T-helper 17 cell (primary cell): ENCODE measurements at places on chromosomes 5 and 9. TPM values are rescaled to one million over a fixed set of nuclear protein-coding genes. Genes with fewer than 3 reads are reported as not detected.

Gene CORO2A
- 16.6 TPM for total RNA-seq

Gene MEF2C
- 10.9 TPM for total RNA-seq

Gene F2RL2
- not detected for total RNA-seq

Gene MPDZ
- total RNA-seq: 0.13 TPM

Gene THOC3
- 120 TPM for total RNA-seq

Gene STING1
- total RNA-seq: 151 TPM

Gene RANBP17
- not detected for total RNA-seq

Gene SPINK13
- not detected for total RNA-seq

Gene GPR150
- 1.8 TPM for total RNA-seq

Gene NR2F1
- total RNA-seq: not detected

Gene TAF1L
- total RNA-seq: not detected

Gene LAMC3
- total RNA-seq: 0.47 TPM

Gene CTNNA1
- 20.9 TPM for total RNA-seq

Gene CLIC3
- total RNA-seq: 1.9 TPM

Gene SLC2A6
- 3.4 TPM for total RNA-seq

Gene CKMT2
- not detected for total RNA-seq

Gene SNCAIP
- not detected for total RNA-seq

Gene OR1Q1
- total RNA-seq: 0.40 TPM

Gene ORM1
- total RNA-seq: not detected

Gene HMCN2
- total RNA-seq: not detected

Gene PRSS3
- total RNA-seq: not detected

Gene PRELID2
- 3.0 TPM for total RNA-seq

Gene IL9
- not detected for total RNA-seq

Gene CAMSAP1
- total RNA-seq: 39.3 TPM

Gene RBM22
- total RNA-seq: 96.0 TPM

Gene CDH6
- 0.21 TPM for total RNA-seq

Gene PCSK1
- not detected for total RNA-seq
